PC-9 (cell line): ENCODE measurements at places on chromosomes 4 and X. TPM values are rescaled to one million over a fixed set of nuclear protein-coding genes. Genes with fewer than 3 reads are reported as not detected.

Gene PRDM5
- total RNA-seq = 0.85 and 0.90 TPM in 2 replicates

DNA sequence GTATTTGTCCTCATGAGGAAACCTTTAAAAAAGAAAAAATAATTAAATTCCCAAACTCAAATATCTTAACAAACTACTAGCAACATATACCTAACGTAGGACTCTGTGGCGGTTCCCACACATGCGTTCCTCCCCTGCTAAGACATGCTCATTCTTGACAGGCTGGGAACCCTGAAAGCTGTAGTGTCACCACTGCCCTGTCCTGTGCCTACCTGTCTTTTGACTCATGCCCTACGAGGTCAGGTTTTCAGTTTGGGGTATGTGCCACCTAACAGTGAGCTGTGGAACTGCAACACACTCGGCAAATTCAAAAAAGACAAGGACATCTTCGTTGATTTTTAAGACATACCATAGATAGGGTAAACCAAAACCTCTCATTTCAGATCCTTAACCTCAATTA lies 17.8 kb downstream of the IDS start:
- DNase-seq = peak; percentile 47

DNA sequence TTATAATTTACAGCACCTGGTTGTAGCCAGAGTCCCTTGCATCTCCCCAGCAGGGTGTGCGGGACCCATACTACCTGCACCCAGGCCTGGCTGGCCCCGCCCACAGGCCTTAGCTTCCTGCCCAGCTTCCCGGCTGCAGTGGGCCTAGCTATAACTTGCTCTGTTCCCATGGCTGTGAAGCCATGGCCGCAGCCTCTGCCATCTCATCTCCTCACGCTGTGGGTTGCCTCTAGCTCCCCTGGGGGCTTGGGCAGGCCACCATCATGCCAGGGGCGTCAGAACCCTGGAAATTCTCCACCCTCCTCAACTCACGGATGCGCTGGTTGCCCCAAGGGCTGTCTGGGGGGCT lies 26.1 kb upstream of the SORBS2 start:
- DNase-seq = no peak

DNA sequence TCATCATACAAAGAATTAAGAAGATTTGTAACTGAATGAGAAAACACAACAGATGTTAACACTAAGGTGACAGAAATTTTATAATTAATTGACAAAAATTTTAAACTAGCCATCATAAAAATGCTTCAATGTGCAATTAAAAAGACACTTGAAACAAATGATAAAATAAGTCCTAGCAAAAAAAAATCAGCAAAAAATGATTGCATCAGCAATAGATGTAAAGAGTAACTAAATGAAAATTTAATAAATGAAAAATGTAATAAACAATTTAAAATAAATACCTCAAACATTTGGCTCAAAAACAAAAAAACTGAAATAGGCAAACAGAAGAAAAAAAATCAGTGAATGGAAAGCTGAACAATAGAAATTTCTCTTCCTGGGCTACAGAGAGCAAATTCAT lies 380.7 kb upstream of the GALNTL6 start:
- DNase-seq = no peak

DNA sequence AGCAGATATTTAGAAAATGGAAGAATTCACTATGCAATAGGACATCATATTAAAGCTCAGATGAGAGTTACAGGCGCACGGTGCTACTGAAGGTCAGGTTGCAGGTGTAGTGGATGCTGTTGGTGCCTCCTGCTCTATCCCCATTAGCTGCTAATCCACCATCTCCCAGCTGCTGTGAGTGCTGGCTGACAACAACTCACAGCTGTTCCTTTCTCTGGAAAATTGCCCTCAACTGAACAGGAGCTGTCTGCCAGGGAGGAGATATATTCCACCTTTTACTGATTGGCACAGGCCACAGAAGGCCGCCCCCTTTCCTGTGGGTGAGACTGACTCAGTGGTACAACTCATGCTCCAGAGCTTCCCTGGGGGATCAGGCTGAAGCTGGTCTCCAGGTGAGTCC lies 48.7 kb downstream of the UCHL1 start:
- DNase-seq = no peak

GRCh38 chrX:108036298-108036973 lies 8.4 kb upstream of the VSIG1 start:
- peak; percentile 99 for DNase-seq

- DNase-seq = no peak
These were observed 7.8 kb downstream of the GATB start for GRCh38 chr4:151753056-151753455.

DNA sequence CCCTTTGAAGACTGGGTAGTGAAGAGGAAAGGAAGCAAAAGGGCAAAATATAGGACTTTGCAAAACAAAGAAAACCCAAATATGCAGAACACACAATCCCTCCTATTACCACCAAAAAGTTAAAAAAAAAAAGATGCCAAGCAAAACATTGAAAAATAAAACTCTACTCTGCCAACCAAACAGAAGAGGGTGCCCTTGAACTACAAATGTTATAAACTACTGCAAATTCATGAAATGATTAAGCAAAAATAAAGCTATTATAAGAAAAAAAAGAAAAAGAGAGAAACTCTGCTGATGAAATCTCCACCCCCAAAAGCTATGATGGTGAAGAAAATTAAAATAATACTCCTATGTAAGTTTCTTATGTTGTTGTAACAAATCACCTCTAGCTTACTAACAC lies 168.5 kb upstream of the STK26 start:
- no peak for DNase-seq

GRCh38 chrX:1355131-1356046 lies 18.8 kb downstream of the IL3RA start:
- no peak for DNase-seq
